HT-29 (cell line): ENCODE measurements at places on chromosomes 3 and 15. TPM values are rescaled to one million over a fixed set of nuclear protein-coding genes. Genes with fewer than 3 reads are reported as not detected.
A peak's percentile ranks its signal among the peaks of the same experiment; 100 is the strongest.

- no peak for DNase-seq
These were observed 485.7 kb upstream of the ZNF385D start for GRCh38 chr3:22236490-22237270.

DNA sequence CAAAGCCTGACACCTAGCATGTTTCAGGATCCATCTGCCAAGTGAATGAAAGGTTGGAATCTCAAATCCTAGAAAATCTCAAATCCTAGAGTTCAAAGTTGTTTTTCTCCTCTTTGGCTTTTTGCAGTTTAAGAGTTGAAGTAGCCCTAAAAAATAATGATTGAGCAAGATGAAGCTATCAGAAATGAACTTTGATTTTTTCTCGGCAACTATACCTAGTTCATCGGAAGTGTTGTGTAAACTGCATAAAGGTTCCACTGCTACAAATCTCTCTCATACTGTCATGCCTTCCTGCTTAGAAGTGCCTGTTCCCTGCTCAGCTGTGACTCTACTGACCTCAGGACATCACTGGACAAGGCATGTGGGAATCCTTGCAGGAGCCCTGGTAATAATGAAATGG is 35.8 kb upstream of the FOXB1 start:
- no peak for DNase-seq

DNA sequence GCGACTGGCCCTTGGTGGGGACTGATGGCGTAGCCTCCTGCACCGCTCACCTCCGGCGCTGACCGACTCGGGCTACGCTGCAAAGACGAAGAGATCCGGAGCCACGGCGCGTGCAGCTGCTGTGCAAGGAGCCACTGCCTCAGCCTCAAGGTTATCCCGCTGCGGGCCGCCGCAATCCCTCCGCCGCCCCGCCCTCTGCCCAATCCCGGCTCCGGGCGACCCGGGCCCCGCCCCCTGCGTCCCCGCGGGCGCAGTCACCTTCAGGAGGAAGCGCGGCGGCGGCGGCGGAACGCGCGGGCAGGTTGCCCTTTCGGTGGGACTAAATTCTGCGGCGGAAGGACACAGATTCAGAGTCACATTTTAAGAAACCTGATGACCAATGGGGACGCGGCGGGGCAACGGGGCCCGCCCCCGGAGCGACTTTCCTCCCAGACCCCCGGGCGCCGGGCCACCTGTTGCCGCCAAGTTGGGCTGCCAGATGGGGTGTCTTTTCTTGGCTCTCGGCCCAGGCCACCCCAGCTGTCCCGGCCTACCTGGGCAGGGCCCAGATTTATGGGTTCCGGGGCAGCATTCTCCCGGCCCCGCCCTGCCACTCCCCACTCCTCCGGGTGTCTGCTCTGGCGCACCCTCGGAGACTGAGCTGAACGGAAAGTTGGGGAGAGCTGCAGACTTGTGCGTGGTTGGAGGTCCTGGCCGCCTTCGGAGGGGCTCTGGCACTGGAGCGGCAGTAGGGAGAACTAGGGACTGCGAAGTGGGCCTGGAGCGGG is at the start of gene PKM:
TSS of gene PKM (minus strand) at position 125 of the 767 bp plus-strand sequence. CDS start 12,093 bp downstream, outside the sequence.
- peak; percentile 99 for DNase-seq

DNA sequence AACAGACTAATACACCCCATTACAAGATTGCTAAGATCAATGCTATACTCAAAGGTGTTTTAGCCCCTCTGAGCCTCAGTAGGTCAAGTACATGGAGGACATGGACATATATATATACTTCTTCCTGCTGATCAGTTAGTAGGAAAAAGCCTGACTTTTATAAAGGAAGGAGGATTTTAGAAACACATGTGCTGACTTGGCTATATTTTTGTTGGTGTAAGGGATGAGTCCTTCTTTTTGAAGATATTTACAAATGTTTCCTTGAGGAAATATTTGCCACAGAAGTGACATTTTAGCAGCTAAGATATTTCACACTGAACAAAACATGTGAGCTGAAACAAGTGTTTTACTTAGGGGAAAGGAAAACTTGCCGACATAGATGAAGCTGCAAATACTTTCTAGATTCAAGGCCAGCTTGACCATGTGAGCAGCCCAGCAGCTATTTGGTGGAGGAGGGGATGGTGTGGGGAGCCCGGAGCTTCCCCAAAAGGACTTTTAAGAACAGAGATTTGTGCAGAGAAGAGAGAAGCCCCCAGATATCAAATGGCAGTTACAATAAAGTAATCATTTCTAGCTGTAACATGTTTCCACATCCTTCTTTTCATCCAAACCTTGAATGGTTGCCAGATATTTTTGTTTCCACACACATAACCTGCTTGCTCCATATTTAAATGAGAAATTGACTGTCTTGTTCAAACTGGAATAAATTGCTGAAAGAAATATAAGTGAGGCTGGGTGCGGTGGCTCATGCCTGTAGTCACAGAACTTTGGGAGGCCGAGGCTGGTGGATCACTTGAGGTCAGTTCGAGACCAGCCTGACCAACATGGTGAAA is 111.7 kb upstream of the NR2F2 start:
- no peak for DNase-seq

DNA sequence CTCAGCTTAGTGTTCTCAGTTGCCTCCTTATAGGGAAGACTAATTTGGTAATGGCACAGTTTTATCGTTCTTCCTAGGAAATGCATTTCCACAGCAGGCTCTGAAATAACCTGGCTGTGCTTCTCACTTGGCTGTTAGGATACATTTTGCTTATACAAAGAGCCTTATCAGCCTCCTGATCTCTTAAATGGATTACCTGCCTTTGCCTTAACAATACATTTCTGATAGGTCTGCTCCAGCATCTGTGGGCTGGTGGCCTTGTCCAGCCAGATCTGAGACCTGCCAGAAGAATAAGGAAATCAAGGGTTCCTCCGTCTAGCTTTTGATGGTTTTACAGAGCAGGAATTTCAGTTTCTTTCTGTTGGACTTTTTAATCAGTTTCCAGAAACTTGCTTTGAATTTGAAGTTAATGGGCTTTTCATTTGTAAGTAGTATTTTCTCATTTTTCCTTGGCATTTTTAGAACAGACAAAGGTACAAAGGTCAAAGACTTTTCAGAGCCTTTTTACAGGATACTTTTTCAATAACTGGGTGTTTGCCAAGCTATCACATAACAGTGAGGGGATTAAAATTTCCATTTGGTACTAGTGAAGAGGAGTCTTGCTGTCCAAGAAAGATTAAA is 116.3 kb downstream of the AKAP13 start:
- DNase-seq, result peak; percentile 60

DNA sequence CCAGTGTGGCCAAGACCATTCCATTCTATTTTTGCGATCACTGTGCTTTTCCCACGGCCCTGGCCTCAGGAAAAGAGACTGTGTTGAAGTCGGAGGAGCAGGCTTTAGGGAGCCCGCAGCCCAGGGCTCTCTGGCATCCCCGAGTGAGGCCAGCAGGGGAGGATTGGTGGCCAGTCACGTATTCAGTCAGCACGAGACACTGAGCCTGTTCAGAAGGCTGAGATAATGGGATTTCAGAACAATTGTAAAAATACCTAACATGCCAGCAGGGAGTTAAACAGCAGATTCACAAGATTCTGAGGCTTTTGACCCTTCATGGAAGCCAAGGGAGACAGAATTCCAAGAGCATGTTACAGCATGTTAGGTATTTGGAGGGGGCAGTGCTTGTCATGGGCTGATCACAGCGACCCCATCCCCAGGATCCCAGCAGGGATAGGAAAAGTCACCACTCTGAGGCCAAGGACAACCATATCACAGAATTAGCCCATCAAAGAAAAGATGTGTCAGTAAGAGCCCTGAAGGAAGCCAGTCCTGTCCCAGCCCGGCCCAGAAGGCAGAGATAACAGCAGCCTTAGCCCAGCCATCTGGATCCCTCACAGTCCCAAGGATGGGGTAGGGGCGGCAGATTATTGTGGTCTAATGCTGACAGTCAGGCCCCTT is 40.6 kb downstream of the AMOTL2 start:
- DNase-seq, result no peak

- no peak for DNase-seq
These were observed 304.5 kb upstream of the ROPN1 start for GRCh38 chr3:124296406-124296805.

Gene ANKRD34C
- total RNA-seq, result not detected in 2 replicates
